Activated CD8-positive, alpha-beta T cell treated with anti-CD3 and anti-CD28 coated beads for 36 hours (primary cell): ENCODE measurements at places on chromosomes 6 and 20. TPM values are rescaled to one million over a fixed set of nuclear protein-coding genes. Genes with fewer than 3 reads are reported as not detected.

DNA sequence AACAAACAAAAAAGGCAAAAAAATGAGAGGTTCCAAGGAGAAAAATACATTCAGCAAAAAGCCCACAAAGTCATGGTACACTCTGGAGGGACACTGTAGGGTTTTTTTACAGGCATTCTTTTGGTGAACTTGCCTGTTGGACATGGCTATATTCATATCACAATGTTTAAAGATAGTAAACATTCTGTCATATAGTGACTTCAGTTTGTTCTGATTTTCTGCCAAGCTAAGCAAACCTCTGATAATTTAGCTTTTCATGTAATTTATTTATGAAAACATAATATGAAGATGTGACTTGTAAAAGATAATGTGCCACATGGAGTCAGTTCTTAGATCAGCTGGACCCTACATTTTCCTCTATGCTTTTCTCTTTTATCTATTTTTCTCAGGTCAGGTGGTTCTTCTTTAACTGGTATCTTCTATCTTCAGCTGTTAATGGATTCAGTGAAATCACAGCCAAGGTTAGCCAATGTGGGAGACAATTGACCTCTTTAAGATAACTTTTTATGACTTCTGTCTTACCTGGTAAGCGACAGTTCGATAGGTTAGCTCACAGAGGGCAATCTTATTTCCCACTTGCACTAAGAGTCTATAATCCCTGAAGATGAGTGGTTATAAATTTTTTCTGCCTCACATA lies 87.9 kb downstream of the ADGRB3 start:
- no peak for DNase-seq

The VNN1 gene
- not detected for total RNA-seq

GRCh38 chr6:115133790-115134189 lies 791.0 kb upstream of the HS3ST5 start:
- DNase-seq: no peak

The BLTP3A gene
- total RNA-seq: 15.0 TPM

DNA sequence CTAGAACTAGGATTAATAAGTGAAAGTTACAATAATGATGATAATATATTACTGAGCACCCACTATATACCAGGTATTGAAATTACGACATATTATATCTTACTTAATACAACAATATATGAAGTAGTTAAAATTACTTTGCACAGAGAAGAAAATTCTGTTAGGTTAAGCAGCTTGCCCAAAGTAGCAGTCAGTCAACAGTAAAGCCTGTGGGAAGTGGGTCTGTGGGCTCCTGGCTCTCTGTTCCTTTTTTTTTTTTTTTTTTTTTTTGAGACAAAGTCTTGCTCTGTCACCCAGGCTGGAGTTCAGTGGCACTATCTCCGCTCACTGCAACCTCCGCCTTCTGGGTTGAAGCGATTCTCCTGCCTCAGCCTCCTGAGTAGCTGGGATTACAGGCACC lies 4.8 kb upstream of the GTF2H4 start:
- no peak for DNase-seq

The FAM217A gene
- not detected for total RNA-seq

The AMD1 gene
- total RNA-seq: 77.4 TPM

- no peak for DNase-seq
Observed at GRCh38 chr6:137486416-137486815, 7.8 kb downstream of the OLIG3 start.

DNA sequence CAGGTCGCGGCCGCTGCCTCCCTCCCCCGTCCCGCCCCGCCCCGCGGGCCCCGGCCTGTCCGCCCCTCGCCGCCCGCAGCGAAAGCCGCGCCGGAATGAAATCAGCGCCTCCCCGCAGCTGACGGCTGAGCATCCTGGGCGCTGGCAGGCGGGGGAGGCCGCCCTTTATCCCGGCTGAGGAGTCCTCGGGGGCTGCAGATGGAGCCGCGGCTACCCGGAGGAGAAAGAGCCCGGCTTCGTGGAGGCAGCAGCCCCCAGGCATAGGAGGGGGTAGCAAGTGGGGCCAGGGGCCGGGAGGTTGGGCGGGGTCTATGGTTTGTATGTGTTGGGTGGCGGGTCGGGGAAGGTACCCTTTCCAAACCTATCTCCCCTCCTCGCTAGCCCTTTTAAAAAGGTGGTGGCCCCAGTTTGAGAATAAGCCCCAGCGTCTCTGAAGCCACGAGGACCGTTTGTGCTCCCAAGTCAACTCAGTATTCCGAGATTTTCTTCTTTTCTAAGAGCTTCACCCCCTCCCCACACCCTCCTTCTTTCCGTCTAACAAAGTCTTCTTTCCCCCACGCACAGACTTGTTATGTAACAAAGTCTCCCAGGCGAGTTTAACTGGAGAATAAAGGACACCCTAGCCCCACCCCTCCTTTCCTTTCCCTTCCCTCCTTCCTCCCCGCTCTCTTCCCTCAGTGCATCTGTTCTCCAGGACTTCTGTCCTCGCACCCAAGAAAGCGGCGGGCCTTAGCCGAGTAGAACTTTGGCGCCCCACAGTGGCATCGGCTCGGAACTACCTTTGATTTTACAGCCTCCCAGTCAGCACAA lies 11.0 kb downstream of the POU3F2 start:
- peak; percentile 74 for DNase-seq
